ENCODE measurements at places on chromosomes 4 and X. TPM values are rescaled to one million over a fixed set of nuclear protein-coding genes. Genes with fewer than 3 reads are reported as not detected.

Gene ADH5
- 116 TPM for total RNA-seq

Gene FAM149A
- 1.5 TPM for total RNA-seq

Gene FAT4
- 0.85 TPM for total RNA-seq

Gene CFI
- 0.75 TPM for total RNA-seq

Gene HTR2C
- not detected for total RNA-seq

Gene VCX3A
- not detected for total RNA-seq

Gene UGT2B7
- 0.21 TPM for total RNA-seq

Gene NSUN7
- total RNA-seq, result 0.40 TPM

Gene ZDHHC15
- total RNA-seq, result not detected

Gene TENM3
- total RNA-seq, result 1.4 TPM

Gene SPANXB1
- total RNA-seq, result 1.9 TPM

Gene CDX4
- total RNA-seq, result not detected

Gene EDA2R
- 11.0 TPM for total RNA-seq

Gene ARMCX1
- 0.43 TPM for total RNA-seq

Gene PIGA
- 7.3 TPM for total RNA-seq

Gene ATP1B4
- total RNA-seq, result not detected

Gene KIAA1210
- total RNA-seq, result not detected

Gene PKD2
- 21.4 TPM for total RNA-seq

Gene LRPAP1
- 139 TPM for total RNA-seq

Gene FAAH2
- total RNA-seq, result not detected

Gene CXCL8
- 17.8 TPM for total RNA-seq

Gene IL2RG
- 0.21 TPM for total RNA-seq

Gene ADH1C
- total RNA-seq, result not detected

Gene PSAPL1
- total RNA-seq, result 0.13 TPM

Gene CTSO
- total RNA-seq, result 1.3 TPM

Gene BEX2
- 12.9 TPM for total RNA-seq

Gene CXCL9
- total RNA-seq, result not detected

Gene NSG1
- total RNA-seq, result 1.2 TPM

Gene P2RY8
- 0.02 TPM for total RNA-seq

Gene GBA3
- not detected for total RNA-seq

Gene SYN1
- total RNA-seq, result 0.31 TPM

Gene DUSP9
- total RNA-seq, result 1.4 TPM

Gene C4orf54
- total RNA-seq, result not detected

Gene KCNE5
- 0.14 TPM for total RNA-seq

Gene AKAP14
- not detected for total RNA-seq

Gene RAB39B
- 0.63 TPM for total RNA-seq

Gene NFXL1
- total RNA-seq, result 5.2 TPM

Gene HSFX4
- not detected for total RNA-seq

Gene GAGE13
- not detected for total RNA-seq

Gene VSIG1
- 0.40 TPM for total RNA-seq

Gene SHROOM2
- total RNA-seq, result 0.27 TPM

Gene CLGN
- 5.3 TPM for total RNA-seq

Gene TAPT1
- total RNA-seq, result 12.9 TPM

Gene FGF2
- total RNA-seq, result 37.1 TPM

Gene TMPRSS11A
- total RNA-seq, result not detected

Gene LRIT3
- not detected for total RNA-seq

Gene NOCT
- total RNA-seq, result 11.3 TPM

Gene NUDT11
- total RNA-seq, result 3.3 TPM

Gene SH3D19
- 23.5 TPM for total RNA-seq

Gene VEGFD
- 0.23 TPM for total RNA-seq

Gene FAM114A1
- total RNA-seq, result 30.1 TPM

Gene CNKSR2
- total RNA-seq, result 3.1 TPM

Gene GAGE12E
- not detected for total RNA-seq
